Stimulated activated CD4-positive, alpha-beta T cell treated with anti-CD3 and anti-CD28 coated beads, Interleukin-1b, Interleukin-23, amount 100 ng/mL, for 48 hours (primary cell): ENCODE measurements at places on chromosomes 5 and 9.
A peak's percentile ranks its signal among the peaks of the same experiment; 100 is the strongest.

DNA sequence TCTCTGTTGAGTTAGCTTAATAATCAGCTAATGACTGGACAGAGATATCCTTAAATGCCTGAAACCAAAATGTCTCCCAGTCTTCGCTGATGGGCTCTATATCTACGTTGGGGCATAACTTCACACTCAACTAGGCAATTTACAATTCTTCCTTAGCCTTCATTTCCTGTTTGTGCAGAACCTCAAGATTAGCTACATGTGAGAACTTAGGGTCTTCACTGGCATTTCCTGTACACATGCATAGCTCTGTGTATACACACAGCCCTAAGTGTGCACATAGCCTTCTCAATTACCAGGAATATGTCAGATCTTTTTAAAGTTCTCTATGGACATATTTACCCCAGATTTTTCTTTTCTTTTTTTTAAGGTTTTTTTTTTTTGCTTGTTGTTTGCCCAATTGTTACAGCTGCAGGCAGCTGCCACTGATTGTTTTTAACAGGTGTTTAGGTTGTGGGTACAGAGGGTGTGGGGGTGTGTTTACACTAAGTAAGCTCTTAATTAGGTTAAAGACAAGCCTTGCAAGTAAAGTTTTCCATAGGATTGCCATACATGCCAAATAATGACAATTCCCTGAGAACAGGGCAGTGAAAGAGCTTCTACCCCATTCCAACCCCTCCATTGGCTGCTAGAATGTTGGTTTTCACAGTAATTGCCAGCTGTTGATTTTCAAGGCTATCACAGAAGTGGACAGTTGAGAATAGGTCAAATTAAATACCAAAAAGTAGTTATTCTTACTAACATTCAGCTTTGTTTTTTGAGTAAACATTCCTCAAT lies 441.0 kb downstream of the TLE4 start:
- no peak for DNase-seq

GRCh38 chr5:9545992-9546851 lies at the start of gene SEMA5A:
SEMA5A (minus strand) TSS chr5:9546075; CDS start chr5:9379946, 166,129 bp downstream.
- DNase-seq = no peak

GRCh38 chr9:37775216-37775919 lies 9.5 kb downstream of the EXOSC3 start:
- no peak for DNase-seq

- peak; percentile 48 for DNase-seq
These were observed 47.1 kb downstream of the MAPKAP1 start for GRCh38 chr9:125659954-125660353.

GRCh38 chr5:60668686-60669304 lies 31.2 kb downstream of the DEPDC1B start:
- no peak for DNase-seq

DNA sequence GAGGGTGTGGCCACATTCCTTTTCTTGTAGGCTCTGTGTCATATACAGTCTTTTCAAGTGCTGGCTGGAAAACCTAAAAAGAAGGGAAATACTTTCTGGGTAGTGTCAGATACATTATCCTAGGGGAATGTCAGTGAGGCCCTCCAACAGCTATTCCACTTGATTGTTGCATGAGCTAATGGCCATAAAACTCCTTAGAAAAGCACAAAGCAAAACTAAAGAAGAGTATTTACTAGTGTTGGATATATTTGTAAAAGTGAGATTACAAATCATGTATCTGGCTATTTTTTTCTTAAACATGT lies 829 bp downstream of the ANXA1 start:
- no peak for DNase-seq

GRCh38 chr9:134286471-134287245 lies 39.6 kb upstream of the RXRA start:
- DNase-seq = no peak

GRCh38 chr9:9117866-9118265 lies 1318.3 kb upstream of the DMAC1 start:
- no peak for DNase-seq

- no peak for DNase-seq
These were observed 174.2 kb upstream of the PUM3 start for GRCh38 chr9:3018071-3018470.

DNA sequence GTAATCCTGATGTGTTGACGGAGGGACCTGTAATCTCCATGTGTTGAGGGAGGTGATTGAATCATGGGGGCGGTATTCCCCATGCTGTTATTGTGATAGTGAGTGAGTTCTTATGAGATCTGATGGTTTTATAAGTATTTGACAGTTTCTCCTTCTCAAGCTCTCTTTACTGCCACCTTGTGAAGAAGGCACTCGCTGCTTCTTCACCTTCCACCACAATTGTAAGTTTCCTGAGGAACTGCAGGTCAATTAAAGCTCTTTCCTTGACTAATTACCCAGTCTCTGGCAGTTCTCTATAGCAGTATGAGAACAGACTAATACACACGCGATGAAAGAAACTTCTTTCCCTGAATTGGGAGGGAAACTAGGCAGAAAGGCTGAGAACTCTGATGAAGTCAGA lies 141.1 kb upstream of the RAD23B start:
- no peak for DNase-seq

DNA sequence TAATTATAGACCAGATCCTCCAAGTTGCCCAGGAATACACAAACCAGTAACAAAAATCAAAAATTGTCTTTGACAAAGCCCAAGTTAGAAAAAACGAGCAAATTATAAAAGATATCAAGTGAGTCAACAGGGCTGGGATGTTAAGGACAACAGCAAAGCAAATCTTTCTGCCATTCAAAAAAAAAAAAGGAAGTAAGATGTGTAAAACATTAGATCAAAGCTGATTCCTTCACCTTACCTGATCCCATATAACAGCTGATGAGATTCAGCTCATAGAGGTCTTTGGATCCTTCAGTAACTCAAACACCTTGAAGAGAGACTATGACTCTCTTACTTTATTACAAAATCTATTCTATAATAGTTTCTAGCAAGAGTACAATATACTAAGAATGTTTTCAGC lies 100.9 kb downstream of the STRBP start:
- DNase-seq = no peak

DNA sequence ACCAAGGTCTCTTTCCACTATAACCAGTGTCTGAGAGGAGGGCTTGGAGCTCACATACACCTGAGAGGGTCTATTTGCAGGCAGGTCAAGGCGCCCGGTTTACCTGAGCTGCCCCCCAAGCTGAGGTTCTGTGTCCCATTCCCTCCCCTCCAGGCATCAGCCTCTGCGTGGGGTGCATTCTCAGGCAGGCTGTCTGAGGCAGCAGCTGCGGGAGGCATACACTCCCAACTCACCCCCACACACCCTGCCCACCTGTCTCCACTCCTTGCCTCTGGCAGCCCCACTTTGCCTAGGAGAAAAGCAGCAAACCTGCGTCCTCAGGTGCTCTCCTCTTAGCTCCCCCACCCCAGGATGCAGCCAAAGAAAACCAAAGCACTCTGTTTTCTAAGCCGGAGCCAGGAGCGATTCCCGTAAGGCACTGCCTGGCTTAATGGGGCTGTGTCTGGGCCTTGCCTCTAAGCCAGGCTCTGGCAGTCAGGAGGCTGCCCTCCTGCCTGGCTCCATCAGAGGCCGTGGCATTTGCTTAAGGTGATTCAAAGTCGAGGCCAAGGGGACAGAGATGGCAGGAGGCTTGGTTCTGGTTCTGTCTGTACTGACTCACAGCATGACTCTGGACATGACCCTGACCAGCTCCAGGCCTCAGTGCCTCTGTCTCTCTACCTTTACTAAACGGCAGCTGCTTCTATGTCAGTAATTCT lies 139.2 kb upstream of the TRIM32 start:
- DNase-seq = no peak

GRCh38 chr5:132073231-132074013 lies at the start of gene CSF2:
CSF2 (plus strand) TSS chr5:132073789; CDS start chr5:132073824, 35 bp downstream.
- no peak for DNase-seq

GRCh38 chr5:93336330-93337110 lies 244.5 kb downstream of the NR2F1-AS1 start:
- no peak for DNase-seq

GRCh38 chr5:133250527-133250926 lies 198.7 kb downstream of the HSPA4 start:
- DNase-seq = no peak

DNA sequence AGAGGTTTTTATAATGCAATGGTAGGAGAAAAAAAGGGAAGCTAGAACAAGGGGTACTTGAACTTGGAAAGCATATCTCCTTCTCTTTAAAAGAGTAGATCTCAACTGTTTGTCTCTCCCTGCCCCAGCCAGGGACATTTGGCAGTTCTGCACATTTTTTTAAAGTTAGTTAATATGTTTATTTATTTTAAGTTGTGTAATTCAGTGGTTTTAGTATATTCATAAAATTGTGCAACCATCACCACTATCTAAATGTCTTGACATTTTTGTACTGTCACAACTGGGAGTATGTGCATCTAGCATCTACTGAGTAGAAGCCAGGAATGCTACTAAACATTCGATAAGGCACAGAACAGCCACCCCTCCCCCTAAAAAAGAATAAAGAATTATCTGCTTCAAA lies 103.5 kb upstream of the DPYSL3 start:
- DNase-seq = no peak

GRCh38 chr5:104088876-104089778 lies 526.5 kb upstream of the NUDT12 start:
- DNase-seq = no peak

DNA sequence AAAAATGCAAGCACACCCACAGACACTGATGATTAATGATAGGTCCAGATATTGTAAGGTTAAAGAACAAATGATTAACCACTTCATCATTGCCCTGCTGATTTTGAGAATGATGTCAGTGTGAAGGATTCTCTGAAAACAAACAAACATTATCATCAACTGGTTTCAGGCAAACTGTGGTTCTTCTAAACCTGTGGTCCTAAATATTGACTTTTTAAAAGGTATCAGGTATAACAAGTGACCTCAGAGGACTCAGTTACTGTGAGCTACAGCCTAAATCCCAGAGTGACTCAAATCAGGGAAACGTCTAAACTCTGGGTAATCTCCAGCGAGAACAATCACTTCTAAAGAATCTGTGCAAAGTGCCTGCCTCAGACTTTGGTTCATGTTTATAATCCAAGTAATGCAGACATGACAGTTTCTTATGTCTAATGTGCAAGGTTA lies 172.3 kb upstream of the CDH6 start:
- DNase-seq = no peak

DNA sequence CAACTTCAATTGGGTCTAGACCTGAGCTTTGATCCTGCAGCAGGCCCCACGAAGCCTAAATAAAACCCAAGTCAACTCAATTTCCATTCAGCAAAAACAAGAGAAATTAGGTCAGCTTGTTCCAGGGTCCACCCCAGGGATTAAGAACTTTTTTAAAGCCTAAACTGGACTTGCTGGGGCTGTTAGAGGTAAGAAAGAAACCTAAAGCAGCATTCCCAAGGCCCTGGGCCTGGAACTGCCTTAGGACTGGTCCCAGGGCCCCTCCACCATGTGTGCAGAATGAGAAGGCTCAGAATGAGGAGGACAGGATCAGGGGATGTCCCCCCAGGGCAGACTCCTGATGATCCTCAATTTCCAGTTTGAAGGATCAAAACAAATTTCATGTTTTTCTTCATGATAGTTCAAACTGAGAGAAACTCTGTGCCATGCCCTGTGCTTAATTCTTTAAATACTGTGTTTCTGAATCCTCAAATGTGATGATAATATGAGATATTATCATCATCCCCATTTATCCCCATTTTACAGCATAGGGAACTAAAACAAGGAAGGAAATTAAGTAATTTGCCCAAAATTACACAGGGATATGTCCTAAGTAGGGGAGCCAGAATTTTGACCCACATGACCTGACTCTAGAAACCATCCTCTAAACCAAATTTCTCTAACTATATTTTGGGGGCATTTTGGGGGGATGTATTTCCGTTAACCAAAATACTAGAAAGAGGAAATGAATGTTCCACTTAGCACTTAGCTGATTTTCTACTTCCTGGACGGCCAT lies 64.5 kb downstream of the DENND1A start:
- DNase-seq = no peak

- DNase-seq = peak; percentile 65
These were observed 5.1 kb downstream of the RGS14 start for GRCh38 chr5:177362610-177363507.

DNA sequence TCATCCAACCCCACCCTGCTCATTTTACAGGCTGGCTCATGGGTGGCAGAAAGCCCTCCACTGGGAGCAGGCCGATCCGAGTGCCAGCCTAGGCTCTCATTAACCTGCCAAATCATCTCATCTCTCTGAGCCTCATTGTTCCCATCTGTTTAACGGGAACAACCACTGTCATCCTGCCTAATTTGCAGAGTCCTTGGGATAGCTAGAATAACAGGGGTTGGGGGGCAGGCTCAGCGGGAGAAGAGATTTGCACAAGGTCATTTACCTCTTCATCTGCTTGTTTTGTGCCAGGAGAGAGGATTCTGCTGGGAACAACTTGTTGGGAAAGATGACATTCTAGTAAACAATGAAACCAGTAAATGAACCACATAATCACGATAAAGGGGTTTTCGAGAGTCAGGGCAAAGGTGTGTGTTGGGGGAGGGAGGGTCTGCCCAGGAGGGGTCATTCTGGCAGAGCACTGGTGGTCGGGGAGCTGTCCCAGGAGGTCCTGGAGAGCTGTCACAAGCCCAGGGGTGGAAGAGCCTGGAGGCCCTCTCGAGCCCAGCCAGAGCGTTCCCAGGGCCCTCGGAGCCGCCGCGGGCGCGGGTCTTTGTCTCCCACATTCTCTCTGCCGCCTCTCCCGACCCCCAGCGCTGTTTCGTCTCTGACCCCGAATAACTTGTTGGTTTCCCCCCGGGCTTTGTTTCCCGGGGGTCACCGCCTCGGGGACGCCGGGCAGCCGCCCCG lies 22.8 kb upstream of the NDST1 start:
- DNase-seq = no peak

GRCh38 chr9:116789081-116789480 lies 102.0 kb downstream of the TRIM32 start:
- DNase-seq = no peak

DNA sequence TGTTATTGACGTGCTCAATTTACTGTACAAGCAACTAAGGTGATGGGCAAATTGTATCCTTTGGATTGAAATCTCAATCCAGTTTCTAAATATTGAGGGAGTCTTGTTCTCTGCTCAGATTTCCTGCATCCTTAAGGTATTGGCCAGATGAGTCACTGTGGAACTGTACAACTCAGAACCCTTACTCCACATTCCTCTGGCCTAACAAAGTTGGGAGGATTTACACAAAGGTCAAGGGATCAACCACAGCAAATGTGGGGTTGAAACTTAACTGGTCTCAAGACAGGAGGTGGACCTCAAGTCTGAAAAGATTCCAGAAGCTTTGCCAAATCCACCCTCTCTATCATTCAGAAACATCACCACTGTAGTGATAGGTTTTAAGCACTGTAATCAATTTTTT lies 81.5 kb upstream of the AGXT2 start:
- no peak for DNase-seq
